NCI-H187 (cell line): ENCODE measurements at places on chromosomes 3 and 15.

DNA sequence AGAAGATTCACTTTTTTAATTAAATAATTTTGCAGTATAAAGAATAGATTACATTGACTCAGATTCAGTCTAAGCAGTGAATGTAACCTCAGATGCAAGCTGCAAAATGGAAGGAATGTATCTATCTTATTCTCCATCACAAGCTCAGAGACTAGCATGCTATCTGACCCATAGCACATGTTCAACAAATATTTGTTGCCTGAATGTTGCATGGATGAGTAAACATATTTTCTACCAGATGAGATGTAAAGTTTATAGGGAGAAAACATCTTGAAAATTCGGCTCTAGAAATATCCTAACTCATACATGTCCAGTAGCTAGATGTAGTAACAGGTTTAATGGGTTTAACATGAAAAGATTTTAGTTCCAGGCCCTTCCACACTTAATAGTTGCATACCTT lies 234.2 kb downstream of the MECOM start:
- DNase-seq = no peak

DNA sequence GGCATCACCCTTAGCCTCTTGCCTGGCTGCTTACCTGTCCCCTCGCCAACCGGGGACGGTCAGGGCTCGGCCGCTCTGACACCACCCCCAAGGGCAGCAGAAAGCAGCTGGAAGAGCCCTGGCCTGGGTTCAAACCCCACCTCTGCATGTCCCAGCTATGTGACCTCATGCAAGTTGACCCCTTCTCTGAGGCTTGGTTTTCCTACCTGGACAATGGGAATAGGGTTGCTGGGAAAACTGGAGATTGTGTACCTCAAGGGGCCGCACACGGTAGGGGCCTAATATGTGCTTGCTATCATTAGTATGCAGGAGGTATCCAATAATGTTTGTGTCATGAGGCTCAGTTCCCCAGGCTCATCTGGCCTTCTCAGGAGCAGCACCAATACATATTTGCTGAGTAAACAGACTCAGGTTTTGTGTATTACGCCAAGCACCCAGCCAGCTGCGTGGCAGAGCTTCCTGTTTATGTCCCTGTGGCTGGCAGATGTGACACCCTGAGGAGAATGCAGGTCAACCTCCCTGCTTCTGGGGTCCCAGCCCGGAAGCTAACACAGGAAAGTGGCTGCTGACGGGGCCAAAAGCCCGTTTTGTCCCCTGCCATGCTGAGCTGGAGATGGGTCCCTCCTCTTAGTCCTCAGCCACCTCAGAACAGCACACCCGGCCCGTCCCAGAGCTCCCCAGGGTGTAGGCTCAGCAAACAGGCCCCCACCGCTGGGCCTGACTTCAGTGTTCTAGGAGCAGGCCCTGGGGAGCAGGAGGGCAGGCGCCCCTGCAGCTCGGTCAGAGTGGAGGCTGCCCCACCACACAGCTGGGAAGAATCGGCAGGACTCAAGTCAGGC lies 29.7 kb downstream of the PLXND1 start:
- no peak for DNase-seq

GRCh38 chr3:133258358-133258757 lies 141.5 kb upstream of the BFSP2 start:
- DNase-seq = no peak

DNA sequence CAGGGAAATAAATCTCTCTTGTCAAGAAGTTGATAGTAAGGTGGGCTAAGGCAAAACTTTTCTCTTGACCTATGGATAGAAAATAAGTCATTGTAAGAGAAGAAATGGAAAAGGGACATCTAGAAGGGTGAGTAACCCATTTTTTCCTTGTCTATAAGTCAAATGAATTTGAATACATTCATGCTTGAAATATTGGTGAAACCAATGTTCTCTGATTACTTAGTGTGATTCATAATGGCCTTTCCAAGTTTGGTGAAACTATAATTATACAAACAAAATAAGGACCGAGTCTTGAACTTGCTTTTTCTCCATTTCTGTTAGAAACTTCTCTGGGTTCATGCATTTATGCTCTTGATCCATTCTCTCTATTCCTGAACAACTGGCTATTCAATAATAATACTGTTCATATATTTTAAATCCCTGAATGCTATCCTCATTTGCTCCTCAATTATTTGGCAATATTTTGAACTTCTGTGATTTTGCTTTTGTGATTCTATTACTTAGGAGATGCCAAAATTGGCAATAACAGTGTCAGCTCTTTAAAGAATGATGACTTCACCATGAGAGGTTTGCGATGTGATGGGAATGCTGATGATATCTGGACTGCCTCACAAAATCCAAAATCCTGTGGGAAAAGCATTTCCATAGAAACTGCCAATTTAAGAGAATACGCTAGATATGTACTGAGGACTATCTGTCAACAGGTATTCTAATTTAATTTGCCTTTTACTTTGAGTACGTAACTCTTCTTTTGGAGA lies 12.3 kb downstream of the P2RY12 start:
- DNase-seq = no peak

DNA sequence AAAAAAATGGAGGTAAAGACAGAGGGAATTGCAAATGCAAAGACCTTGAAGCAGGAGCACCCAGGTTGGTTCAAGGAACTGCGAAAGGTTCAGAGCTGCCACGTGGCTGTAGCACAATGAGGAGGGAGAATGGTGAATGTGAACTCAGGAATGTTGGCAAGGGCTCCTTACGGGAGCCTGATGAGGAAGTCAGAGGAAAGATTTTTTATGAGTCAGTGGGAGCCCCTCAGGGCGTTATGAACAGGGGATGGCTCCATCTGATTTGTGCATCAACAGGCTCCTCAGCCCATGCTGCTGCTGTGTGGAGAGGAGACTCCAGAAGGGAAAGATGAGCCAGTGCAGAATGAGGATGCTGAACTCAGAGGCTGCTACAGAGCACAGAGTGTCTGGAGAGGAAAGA lies 194.4 kb downstream of the ARRDC4 start:
- DNase-seq = no peak
